Gastrocnemius medialis (tissue), 4 donors: ENCODE measurements at places on chromosomes 3 and 15.

DNA sequence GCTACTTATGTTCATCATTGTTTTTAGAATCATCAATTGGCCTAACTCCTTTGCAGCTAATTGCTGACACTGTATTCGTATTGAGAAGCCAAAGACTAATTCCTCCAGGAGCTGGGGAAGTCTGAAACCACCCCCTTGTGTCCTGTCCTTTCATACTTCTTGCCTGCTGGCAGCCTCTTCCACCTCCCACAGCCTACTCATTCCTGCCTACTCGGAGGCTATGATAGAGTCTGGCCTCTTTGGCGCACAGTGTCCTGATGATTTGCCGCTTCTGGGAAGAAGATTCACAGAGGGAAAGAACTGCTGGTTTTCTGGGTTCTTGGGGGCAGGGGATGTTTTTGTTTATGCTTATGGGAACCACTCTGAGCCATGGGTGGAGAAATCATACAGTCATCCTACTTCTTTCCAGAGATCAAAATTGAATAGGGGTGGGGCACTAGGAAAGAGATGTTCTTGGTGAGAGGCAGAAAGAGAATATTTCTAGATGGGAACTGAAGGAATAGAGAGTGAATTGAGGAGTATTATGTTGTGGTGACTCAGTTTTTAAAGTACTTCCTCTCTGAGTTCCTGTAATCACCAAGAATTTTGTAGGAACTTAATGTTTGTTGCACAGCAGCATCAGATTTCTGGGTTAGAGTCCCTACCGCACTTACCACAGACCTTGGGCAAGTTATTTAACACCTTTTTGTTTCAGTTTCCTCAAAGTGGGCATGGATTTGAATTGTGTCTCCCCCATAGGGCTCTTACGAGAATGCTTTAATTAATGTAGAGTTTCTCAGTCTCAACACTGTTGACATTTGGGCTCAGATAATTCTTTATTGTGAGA, 22.1 kb upstream of the SCAANT1 start:
- no peak for DNase-seq

GRCh38 chr3:65685621-65686235, 353.0 kb downstream of the MAGI1 start:
- no peak for DNase-seq

- no peak for DNase-seq
These were observed 46.7 kb upstream of the PROK2 start for GRCh38 chr3:71831599-71831998.

DNA sequence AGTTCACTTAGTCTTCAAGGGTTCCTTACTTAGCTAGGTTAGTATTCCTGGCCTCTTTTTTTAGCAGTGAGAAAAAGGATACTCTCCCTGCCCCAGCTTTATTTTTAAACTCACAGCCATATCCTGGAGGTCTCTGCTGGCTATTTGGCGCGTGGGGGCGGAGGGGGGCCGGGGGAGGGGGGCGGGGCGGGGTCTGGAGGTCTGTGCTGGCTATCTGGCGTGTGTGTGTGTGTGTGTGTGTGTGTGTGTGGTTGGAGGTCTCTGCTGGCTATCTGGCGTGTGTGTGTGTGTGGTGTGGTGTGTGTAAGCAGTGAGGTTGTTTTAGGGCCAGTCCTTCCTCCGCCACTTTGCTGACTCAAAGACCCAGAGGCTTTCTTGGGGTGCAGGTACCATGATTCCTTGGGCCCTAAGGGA, 579 bp upstream of the PLAAT1 start:
- peak; percentile 58 for DNase-seq

DNA sequence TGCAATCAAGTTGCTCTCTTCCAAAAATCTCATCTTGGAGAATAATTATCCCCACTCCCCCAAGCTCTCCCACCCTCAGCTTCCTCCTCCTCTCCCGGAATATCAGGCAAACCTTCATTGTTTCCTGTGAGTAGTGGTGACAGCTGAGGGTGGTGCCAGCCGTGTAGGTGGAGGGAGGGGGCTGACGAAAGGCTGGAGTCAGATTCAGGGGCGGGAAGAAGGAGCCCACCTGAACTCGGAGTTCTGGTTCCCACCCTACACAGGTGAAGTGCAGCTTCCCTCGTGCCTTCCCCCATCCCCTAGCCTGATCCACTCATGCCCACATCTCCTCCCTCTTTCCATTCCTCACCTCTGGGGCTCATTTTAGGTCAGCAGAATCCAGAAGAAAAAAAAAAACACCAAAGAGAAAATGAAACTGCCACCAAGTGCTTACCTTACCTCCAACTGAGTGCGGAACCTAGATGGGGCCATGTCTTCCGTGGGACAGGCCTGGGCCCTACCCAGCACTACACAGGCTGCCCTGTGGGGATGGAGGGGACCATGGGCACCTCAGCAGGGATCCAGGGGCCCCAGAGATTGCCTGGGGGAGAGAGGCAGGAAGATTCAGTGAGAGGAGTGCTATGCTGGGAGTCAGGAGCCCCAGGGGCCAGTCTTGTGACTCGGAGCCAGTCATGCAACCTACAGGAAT, 81.3 kb downstream of the ADCY5 start:
- DNase-seq: no peak

- DNase-seq: peak; percentile 74
These were observed 34.2 kb upstream of the VPS8 start for GRCh38 chr3:184777566-184778356.

DNA sequence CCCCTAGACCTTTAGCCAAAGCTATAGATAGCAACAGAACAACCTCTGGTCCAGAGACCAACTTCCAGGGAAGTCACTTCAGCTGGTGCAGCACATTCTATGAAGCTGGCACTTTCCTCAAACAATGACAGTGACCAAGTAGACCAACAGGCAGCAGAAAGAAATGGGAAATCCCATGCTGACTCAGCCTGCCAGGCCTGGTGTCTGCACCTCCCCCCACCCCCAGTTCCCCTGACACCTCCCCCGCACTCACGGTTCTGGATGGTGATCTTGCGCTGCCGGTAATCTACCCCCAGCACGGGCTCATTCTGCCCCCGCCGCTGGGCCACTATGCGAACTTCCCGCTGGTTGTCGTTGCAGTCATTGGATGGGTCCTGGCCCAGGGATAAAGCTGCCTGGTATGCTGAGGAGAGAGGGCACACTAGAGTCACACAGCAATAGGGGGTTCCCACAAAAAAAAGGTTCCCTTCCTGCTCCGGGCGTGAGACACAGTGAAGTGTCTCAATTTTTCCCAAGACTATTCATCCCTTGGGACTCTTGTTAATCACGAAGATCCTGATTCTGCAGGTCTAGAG, 17.0 kb downstream of the ILDR1 start:
- no peak for DNase-seq

GRCh38 chr3:17074559-17074958, 189.8 kb downstream of the PLCL2 start:
- DNase-seq: no peak

- peak; percentile 35 for DNase-seq
These were observed 794 bp downstream of the LRIG1 start for GRCh38 chr3:66499881-66500575.

DNA sequence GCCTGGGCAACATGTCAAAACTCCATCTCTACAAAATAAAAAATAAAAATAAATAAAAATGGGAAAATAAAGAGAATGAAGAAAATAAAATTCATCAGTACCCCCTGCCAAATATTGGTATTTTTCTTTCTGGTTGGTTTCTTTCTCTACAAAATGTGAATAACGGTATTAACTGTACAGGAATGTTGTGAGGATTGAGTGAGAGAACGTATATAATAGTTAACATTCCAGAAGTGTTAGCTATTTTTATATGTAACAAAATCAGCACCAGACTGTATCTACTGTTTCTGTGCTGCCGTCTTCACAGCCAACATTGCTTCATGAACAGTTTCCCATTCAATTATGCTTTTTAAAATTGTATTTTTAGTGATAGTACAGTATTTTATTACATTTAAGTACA, 25.5 kb upstream of the RNU6-1 start:
- no peak for DNase-seq

GRCh38 chr3:142902356-142902755, 13.5 kb upstream of the PCOLCE2 start:
- no peak for DNase-seq

DNA sequence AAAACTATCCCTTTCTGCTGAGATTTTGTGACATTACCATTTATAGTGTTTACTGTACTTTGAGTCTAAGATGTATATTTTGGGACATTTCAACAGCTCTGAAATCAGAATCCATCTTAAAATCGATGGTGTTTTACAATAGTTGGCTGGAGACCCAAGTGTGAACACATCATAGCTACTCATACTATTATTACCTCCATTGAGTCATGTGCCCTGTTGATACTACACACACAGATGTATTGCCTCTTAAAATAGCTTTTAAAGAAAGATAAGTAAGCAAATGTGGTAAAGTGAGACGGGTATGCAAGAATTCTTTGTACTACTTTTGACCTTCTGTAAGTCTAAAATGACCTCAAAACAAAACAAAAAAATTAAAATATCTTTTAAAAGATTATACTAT, 6.7 kb downstream of the LMOD3 start:
- no peak for DNase-seq

DNA sequence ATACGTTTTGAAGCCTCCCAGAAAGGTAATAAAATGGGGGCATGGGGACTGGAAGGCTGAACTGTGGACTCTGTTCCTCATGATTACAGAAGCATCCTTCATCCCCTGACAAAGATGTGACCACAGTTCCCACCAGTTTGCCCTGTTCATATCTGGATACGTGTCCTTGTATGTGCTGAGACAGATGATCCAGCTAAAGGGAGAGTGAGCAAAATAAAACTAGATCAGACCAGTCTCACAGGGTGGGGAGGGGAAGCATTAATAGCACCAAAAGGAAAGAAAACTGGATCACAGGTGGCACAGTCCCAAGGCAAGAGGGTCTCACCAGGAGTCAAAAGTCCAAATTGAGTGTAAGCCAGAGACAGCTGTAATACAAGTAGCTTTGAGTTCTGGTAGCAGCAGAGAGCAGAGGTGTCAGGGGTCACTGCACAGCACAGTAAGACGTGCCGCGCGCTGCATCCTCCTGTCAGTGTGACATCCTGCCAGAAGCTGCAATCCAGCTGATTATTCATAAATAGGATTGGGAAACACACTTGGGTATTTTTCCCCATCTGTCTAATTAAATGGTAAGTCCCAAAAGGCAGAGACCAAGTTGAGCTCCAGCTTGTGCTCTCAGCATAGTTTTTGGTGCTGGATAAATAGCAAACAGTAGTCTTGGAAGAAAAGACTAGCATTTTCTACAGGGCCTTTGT, 560.0 kb upstream of the CFAP20DC start:
- DNase-seq: peak; percentile 8

GRCh38 chr3:147669077-147669476, 259.9 kb downstream of the ZIC1 start:
- no peak for DNase-seq

GRCh38 chr15:101280007-101280406, 2.7 kb upstream of the SELENOS start:
- no peak for DNase-seq

GRCh38 chr3:16372362-16373292, 107.6 kb downstream of the OXNAD1 start:
- no peak for DNase-seq

- no peak for DNase-seq
These were observed 13.7 kb downstream of the FOXB1 start for GRCh38 chr15:60017538-60018520.

GRCh38 chr3:30602946-30603345, 3.5 kb upstream of the TGFBR2 start:
- DNase-seq: no peak

DNA sequence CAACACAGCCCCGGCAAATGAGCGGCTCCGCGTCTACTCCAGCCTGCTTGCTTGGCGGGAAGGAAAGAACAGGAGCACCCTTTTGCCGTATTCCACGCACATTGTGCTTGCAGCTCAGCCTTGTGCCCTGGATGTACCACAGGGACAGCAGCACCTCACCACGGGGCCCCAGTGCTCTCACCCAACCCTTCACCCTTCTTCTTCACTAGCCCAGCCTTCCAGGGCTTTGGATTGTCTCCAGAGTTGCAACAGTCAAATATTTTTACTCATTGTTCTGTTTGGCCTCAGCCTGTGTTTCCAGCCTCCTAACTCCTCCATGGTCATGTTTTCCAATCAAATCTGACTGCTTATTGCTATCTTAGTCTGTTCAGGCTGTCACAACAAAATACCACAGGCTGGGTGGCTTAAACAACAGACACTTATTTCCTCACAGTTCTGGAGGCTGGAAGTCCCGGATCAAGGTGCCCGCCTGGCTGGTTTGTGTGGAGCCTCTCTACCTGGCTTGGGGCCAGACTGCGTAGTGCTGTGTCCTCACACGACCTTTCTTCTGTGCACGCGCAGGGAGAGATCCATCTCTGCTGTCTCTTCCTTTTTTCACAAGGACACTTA, 79.2 kb upstream of the ABHD17C start:
- peak; percentile 24 for DNase-seq

- no peak for DNase-seq
These were observed 27.8 kb downstream of the IL5RA start for GRCh38 chr3:3082234-3082924.

GRCh38 chr3:105800320-105800719, 68.5 kb downstream of the CBLB start:
- DNase-seq: no peak
